Hematopoietic multipotent progenitor cell treated with erythropoietin and hydrocortisone succinate and interleukin-3 and kit ligand, for 6 days (in vitro differentiated cells): ENCODE measurements at places on chromosomes 7 and 10.
A peak's percentile ranks its signal among the peaks of the same experiment; 100 is the strongest.

DNA sequence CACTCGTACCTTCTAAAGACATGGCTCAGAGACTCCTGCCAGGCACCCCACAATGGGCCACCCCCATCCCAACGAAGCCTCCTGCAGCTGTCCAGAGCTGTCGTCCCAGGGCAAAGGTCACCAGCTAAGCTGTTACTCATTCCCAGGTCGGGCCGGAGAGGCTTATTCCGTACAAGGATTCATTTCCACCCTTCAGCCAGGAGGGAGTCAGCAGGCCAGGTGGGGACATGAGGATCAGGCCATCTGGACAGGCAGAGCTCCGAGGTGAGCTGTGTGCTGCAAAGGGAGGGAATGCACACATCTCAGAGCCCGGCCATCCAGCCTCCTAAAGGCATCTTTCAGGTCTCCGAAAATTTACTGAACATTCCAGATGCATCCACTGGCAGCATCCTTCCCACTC, 63.9 kb upstream of the NANOS1 start:
- no peak for DNase-seq

- no peak for DNase-seq
These were observed 179.3 kb downstream of the TRIL start for GRCh38 chr7:28778786-28779185.

GRCh38 chr10:29482591-29483431, 152.0 kb downstream of the SVIL start:
- DNase-seq, result peak; percentile 50

- peak; percentile 34 for DNase-seq
These were observed 25.4 kb downstream of the AIFM2 start for GRCh38 chr10:70106958-70107791.

DNA sequence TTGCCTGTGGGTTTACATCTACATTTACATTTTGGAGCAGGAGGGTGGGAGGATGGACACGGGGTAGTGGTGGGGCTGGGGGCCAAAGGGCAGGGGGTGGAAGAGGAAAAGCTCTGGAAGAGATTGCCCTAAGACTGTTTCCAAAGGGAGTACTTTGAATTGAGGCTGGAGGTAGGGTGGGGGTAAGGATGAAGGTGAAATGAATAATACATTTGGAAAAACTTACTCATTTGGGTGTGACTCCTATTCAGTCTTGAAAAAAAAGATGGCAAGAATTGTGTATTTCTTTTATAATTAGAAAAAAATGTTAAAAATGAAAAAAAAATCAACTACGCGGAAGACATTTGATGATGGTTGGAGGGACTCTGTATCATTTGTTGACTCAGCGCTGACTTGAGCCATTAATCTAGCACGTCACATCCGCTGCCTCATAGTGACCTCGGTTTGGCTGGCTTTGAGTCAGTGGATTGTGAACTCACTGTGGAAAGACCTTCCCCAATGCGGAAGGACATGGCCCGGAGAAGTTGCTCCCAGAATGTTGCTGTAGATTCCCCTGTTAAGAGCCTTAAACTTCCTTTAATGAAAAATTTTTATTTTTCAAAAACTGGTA, 2.8 kb downstream of the FAM180A start:
- DNase-seq, result no peak

DNA sequence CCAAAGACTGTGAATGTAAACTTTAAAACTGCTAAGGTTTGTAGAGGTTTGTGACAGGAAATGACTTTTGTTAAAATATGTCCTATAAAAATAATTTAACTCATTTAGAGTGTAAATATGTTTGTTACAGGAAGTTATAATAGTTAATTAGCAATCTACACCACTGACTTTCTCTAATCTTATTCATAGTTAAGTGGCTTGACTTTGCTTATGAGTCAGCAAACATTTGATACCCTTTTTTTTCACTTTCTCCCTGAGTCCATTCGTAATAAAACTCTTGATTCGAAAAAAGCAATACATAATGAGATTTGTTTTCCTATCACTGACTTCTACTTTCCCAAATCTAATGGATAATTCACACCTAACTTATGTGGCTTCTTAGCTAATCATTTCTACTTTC, 317.7 kb upstream of the SEMA3C start:
- no peak for DNase-seq

GRCh38 chr7:88267421-88267820, 39.3 kb downstream of the STEAP4 start:
- DNase-seq, result no peak

GRCh38 chr7:8017423-8017822, 48.8 kb downstream of the GLCCI1 start:
- peak; percentile 36 for DNase-seq
